Epithelial cell of proximal tubule (primary cell): ENCODE measurements at places on chromosomes 7 and 10. TPM values are rescaled to one million over a fixed set of nuclear protein-coding genes. Genes with fewer than 3 reads are reported as not detected.

DNA sequence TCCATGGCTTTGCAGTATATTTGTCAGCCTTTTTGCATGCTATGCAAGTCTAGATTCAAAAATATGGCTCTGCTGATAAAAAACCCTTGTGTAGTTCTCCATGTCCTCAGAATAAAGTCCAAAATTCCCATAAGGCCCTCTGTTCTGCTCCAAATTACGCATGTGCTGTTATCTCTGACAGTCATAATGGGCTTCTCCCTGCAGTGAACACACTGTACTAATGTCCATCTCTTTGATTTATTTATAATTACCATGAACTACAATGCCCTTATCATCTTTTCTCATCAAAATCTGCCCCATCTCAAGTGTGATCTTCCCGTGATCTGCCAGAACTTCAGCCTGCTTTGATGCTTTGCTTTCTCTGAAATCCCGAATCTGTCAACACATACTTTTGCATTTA, 87.7 kb downstream of the TSPAN12 start:
- DNase-seq = no peak

GRCh38 chr10:130935128-130935439, 376.4 kb downstream of the TCERG1L start:
- no peak for DNase-seq

- DNase-seq = no peak
Measured at GRCh38 chr10:110912374-110912773, 6.6 kb downstream of the BBIP1 start.

- no peak for DNase-seq
Measured at GRCh38 chr10:128491686-128492085, 365.5 kb upstream of the MKI67 start.

DNA sequence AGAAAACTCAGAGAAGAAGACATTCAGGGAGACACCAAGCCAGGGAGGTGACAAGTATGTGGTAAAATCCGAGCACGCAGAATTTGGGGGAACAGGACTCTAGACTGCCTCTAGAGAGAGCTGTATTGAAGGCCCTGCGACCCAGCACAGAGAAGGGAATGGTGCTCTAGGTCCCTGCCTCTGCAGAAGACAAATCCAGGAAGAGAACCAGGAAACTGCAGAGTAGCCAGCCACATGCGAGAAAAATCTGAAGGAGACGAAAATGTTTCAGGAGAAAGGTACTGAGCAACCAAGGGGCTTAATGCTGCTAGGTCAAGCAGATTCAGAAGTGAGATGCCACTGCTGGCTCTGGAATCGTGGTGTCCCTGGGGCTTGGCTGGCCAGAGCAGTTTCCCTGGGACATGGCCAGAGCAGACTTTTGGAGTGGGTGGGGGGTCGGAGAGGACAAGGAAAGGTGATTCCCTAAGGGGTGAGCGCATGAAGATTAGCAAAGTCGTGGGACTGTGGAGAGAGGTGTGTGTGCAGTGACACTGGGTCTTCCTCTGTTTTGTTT, 158.0 kb upstream of the KLF6 start:
- no peak for DNase-seq

GRCh38 chr10:35011771-35012191, 78.4 kb downstream of the CUL2 start:
- no peak for DNase-seq

GRCh38 chr10:16583382-16583781, 61.7 kb upstream of the C1QL3 start:
- no peak for DNase-seq

- no peak for DNase-seq
Measured at GRCh38 chr10:27525819-27526218, 21.7 kb downstream of the RAB18 start.

GRCh38 chr7:95632609-95633008, 36.3 kb upstream of the PDK4 start:
- no peak for DNase-seq

- no peak for DNase-seq
Measured at GRCh38 chr10:131061216-131061615, 250.3 kb downstream of the TCERG1L start.

- no peak for DNase-seq
Measured at GRCh38 chr10:26112532-26112931, 104.0 kb upstream of the GAD2 start.

TRIM56 gene
- total RNA-seq = 9.2 and 9.4 TPM in 2 replicates

WDR91 gene
- 8.7 and 16.3 TPM in 2 replicates for total RNA-seq

LRMDA gene
- total RNA-seq = 0.75 and 7.2 TPM in 2 replicates

PON1 gene
- not detected in 2 replicates for total RNA-seq

SUN3 gene
- 0.43 TPM in 1 of 2 replicates, not detected in the other for total RNA-seq

AGMO gene
- not detected in 2 replicates for total RNA-seq
